ENCODE measurements at places on chromosomes 1 and 21.

DNA sequence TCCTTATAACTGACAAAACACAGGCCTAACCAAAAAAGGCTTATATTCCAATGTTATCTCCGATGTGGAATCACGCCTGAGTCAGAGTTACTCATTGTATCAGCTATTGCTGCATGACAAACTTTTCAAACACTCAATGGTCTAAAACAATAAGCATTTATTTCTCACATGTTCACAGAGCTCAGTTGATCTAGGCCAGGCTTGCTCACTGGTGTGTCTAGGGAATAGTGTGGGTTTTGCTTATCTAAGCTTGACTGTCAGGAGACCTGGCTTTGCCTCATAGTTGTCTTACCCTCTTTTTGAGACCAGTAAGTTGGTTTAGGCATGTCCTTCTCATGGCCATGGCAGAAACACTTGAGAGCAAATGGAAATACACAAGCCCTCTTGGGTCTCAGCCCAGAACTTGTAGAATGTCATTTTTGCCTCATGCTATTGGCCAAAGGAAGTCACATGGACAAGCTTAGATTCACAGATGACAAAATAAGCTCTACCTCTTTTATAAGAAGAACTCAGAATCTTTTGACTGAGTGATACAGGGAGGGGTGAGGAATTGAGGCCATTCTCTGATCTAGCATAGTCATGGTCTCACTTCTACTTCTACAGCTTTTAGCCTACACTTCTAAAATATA, 130.8 kb downstream of the HMCN1 start:
- DNase-seq: no peak

- peak; percentile 47 for DNase-seq
Measured at GRCh38 chr1:209805875-209806760, at the start of gene IRF6. Gene IRF6, minus strand, starts transcription at chr1:209806142. Its CDS starts 4,729 bp downstream, at chr1:209801413.

GRCh38 chr1:23422241-23422877, 2.2 kb downstream of the TCEA3 start:
- no peak for DNase-seq

DNA sequence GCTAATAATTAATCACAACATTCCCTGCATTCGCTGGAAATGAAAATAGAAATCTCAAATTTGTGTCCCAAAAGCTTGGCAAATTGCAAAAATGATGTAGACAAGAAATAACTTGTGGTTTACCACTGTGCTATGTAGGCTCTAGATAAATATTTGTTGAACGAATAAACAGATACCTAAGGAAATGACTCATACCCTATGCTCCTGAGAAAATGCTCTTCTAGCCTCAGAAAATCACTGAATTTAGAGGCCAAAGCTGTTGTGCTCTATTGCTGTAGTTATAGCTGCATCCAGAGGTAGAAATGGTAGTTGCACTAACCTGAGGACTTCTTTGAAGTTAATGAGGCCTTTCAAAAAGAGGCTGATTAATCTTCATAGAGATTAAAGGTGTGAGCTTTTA, 142.0 kb upstream of the ZNHIT6 start:
- no peak for DNase-seq

Data from GM18507 (cell line).